Midbrain (tissue), 1 donor: ENCODE measurements at places on chromosomes 1 and 21.

DNA sequence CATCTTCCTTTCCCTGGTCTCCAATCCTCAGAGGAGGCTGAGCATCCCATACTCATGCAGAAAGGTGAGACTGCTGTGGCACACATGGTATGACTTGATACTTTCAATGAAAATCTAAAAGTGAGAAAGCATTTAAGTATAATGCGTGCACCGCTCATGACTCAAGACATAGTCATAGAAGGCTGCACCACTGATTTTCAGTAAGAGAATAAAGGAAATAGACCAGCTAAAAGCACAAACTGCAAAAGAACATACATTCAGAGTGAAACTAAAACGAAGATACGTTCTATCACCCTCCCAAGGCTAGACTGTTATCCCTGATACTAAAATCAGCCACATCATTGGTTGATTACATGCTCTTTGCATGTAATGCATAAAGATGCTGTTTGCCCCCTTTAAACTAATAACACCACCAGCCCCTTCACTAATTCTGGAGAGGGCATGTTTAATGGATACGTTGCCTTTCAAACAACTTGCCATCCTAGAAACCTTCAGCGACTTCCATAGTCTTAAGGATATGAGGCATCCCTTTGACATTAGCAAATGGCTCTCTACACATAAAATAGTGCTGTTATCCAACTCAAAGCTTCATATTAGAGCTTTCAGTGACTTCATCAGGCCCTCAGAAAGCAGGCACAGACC, 2.1 kb downstream of the PLD5 start:
- DNase-seq, result peak; percentile 9

DNA sequence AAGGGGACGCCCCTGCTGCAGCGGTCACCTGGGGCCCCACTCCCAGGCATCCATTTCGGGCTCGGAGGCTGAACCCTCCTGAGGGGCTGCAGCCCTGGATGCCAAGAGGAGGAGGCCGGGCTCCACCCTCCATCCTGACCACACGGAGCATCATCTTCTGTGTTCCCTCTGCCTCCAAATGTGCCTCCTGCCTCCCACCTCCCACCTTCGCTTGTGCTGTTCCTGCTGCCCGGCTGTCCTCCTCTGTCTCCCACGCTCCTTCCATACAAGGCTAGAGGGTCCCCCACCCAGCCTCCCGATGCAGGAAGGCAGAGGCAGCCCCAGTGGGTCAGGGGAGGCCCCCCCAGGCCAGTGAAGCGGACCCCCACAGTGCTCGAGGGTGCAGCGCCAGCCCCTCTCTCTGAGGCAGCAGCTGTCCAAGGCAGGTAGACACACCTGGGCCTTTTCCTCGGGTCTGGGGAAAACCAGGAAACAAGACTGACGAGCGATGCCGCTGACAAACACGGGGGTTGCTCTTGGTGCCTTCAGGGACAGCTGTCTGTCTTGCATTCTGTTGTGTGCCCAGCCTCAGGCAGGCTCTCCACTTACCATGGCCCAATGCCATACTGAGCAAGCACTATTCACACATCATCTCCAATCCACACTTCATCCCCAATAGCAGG, 16.8 kb upstream of the PLEKHG5 start:
- no peak for DNase-seq

DNA sequence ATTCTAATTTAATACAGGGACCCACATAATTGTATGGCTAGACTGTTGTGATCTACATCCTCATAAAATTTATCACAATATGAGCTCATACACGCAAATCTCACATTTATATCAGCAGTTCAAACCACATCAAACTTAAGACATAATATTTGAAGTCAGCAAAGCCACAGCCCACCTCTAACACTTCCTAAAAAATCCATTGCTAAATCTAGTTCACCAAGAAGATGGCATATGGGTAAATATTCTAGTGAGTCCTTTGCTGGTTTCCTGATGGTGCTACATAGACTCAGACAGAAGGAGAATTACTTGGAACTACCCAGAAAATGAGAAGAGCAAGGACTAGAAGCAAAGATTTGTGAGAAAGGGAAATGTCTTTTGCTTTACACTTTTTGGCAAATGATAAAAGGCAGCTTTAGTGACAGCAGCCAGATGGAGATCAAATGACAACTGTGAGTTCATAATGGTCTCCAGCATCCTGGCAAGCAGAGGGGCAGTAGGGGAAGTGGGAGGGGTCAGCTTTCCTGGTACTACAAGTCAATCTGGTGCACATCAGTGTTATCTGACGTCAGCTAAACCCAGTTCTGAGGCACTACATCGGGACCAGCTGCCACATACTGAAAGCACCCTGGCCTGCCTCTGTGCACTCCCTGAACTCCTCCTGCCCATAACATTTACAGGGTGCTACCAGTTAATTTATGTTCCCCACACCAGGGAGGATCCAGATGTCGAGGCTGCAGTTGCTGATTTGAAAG, 10.6 kb upstream of the GADD45A start:
- no peak for DNase-seq

DNA sequence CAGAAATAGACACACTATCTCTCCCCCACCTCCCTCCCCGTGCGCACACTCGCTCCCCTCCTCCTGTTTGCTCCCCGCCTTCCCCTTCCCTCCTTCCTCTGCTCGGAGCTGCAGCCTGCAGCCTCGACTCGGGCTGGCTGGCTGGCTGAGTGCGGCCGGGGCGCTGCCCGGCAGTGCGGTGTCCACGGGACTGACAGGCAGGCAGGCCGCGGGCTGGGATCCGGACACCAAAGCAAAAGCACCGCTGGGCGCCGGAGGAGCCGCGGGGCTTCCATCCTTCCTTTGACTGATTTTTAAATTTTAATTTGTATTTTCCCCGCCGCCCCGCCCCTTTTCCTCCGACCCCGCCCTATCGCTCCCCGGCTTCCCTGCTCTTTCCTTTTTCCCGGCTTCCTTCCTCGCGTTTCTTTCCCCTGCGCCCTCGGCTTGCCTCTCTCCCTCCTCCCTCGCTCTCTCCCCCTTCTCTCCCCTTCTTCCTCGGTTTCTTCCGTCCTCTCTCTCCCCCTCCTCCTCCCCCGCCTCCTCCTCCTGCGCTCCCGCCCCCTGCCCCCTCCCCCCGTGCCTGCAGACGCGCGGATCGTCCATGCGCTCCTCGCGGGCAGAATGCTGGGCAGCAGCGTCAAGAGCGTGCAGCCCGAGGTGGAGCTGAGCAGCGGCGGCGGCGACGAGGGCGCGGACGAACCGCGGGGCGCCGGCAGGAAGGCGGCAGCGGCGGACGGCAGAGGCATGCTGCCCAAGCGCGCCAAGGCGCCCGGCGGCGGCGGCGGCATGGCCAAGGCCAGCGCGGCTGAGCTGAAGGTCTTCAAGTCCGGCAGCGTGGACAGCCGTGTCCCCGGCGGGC, 109.4 kb downstream of the NAV1 start:
- peak; percentile 63 for DNase-seq

DNA sequence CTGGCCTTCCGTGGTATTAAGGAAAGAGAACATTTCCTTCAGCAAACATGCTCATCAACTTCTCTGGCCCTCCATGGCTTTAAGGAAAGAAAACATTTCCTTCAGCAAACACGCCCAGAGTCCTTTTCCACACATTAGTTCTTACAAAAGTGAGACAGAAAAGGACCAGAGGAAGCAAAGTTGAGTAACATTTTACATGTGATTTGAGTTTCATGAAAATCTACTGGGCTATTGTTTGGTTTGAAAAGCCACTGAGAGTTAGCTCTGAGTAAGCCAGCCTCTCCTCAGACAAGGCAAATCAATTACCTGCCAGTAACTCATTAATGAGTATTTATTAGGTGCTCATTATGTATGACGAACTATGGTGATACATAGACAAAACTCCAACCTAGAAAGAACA, 78.0 kb downstream of the NID1 start:
- DNase-seq, result no peak

DNA sequence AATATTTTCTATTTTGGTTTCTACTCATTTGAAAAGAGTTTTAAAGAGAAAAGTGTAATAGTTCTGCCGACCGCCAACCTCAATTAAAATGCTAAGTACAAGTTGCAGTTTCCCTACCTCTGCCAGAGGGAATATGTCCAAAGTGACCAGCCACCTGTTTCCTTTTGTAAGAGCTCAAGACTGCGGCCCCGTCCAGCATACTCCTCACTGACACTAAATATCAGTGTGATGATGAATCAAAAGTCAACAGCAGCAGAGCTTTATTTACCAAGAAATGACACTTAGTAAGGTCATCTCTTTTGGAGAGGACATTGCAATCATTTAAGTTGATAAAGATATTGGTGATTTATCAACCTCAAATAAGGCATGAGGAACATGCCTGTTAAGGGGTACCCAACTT, 57.4 kb upstream of the NRIP1 start:
- no peak for DNase-seq

DNA sequence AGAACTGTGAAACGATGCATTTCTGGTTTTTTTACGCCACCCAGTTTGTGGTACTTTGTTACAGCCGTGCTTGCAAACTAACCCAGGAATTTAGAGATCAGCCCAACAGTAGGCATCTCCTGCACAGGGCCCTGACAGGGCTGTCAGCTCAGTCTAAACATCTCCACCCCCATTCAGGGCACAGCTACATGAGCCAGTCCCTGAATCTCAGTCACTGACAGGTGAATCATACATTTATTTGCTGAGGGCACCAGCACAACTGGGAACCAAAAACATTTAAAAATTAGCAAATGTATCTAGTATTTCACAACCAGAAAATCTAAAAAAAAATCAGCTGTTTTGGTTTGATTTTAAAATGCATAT, 30.7 kb downstream of the PRDX6 start:
- no peak for DNase-seq

GRCh38 chr1:214280386-214281020, 456 bp upstream of the SMYD2 start:
- DNase-seq, result no peak

- no peak for DNase-seq
Measured at GRCh38 chr1:44531785-44532566, 126.9 kb downstream of the RNF220 start.

- no peak for DNase-seq
Measured at GRCh38 chr1:193697115-193697762, 510.8 kb upstream of the B3GALT2 start.

- no peak for DNase-seq
Measured at GRCh38 chr1:52487632-52488031, 65.3 kb downstream of the TUT4 start.

DNA sequence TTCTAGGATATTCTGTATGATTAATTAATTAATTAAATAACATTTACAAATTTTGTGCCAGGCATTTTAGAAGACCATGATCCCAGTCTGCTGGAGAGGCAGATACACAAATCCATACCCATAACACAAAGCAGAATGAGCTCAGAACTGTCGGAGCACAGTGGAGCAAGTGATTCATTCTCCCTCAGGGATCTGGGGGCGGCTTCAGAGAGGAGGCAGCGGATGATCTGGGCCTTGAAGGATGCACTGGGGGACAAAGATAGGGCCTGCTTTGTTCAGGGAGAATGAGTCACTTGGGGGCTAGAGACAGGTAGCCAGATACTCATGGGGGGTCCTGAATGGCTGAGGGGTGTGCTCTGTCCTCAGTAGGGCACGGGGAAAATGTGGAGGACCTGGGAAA, 50.9 kb upstream of the TRABD2B start:
- no peak for DNase-seq

DNA sequence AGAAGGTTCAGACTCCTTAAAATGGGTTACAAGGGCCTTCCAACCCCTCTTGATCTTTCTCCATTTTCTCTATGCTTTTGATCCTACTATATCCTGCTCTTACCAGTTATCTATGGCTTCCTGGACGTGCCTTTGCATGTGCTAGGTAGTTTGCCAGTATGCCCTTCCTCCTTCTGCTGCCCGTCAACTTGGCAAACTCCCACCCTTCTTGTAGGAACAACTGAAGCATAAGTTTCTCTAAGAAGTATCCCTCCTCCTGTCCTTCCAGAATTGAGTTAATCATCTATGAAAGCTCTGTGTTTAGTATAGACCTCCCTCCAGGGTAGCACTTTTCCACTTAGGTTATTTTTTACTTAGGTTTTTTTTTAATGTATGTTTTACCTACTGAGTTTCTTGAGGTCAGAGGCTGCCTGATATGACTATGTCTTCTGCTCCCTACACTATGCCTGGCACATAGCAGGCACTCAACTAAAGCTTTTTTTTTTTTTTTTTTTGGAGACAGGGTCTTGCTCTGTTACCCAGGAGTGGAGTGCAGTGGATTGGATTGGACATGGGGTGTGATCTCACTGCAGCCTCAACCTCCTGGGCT, 10.0 kb upstream of the IGSF3 start:
- DNase-seq, result no peak

DNA sequence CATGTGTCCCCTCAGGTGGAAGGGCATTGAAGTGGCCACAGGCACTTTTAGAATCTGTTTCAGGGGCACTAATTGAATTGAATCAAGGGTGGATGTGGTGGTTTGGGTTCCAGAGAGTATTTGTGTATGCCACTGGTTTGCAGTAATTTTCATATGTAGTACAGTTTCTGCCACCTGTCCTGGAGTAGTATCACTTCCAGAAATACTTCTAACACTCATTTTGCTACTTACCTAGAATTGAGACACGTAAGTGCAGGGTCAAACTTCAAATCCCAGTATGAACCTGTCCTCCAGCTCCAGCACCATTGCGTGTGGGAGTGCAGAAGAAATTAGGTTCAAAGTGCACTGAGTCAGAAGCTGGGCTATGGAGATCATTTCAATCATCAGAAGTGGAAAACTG, 26.8 kb downstream of the RSPH1 start:
- no peak for DNase-seq

- no peak for DNase-seq
Measured at GRCh38 chr1:24707687-24708086, 37.6 kb upstream of the CLIC4 start.

- DNase-seq, result no peak
Measured at GRCh38 chr21:44886113-44887075, 12.9 kb upstream of the PTTG1IP start.

- no peak for DNase-seq
Measured at GRCh38 chr1:172545396-172546004, 12.6 kb downstream of the SUCO start.

GRCh38 chr1:33086384-33086850, 5.5 kb downstream of the AZIN2 start:
- peak; percentile 84 for DNase-seq

GRCh38 chr1:61561666-61562065, 163.3 kb downstream of the TM2D1 start:
- DNase-seq, result no peak

- no peak for DNase-seq
Measured at GRCh38 chr1:223492044-223492443, 98.8 kb downstream of the CCDC185 start.
